Activated CD4-positive, alpha-beta T cell treated with anti-CD3 and anti-CD28 coated beads, Interleukin-2, amount 50 U/mL, for 16 hours (primary cell): ENCODE measurements at places on chromosomes 7 and 10.

- DNase-seq, result peak; percentile 66
These were observed 856 bp downstream of the ARHGAP21 start for GRCh38 chr10:24722676-24723385.

DNA sequence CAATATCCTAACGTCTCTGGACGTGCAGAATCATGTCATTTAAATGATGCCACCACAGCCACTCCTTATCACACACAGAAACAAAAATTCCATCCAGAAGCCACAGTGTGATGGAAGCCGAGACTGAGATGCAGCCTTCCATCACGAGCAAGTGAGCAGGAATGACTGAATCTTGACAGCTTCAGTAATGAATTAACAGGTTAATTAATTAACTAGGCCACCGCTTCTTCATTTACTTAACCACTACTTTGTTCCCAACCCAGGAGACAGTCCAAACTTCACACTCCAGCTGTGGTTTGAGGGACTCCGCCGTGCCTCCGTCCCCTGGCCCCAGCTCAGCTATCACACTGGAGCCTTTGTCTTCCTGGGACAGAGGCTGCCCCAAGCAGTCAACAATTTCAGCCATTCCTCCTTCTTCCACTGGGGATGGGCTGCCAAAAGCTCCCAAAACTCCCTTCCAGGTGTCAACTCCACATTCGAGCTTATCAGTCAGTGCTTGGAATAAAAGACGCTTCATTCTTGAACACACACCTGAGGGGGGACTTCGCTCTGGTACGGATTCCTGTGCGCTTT, 65.9 kb downstream of the FGFR2 start:
- no peak for DNase-seq

DNA sequence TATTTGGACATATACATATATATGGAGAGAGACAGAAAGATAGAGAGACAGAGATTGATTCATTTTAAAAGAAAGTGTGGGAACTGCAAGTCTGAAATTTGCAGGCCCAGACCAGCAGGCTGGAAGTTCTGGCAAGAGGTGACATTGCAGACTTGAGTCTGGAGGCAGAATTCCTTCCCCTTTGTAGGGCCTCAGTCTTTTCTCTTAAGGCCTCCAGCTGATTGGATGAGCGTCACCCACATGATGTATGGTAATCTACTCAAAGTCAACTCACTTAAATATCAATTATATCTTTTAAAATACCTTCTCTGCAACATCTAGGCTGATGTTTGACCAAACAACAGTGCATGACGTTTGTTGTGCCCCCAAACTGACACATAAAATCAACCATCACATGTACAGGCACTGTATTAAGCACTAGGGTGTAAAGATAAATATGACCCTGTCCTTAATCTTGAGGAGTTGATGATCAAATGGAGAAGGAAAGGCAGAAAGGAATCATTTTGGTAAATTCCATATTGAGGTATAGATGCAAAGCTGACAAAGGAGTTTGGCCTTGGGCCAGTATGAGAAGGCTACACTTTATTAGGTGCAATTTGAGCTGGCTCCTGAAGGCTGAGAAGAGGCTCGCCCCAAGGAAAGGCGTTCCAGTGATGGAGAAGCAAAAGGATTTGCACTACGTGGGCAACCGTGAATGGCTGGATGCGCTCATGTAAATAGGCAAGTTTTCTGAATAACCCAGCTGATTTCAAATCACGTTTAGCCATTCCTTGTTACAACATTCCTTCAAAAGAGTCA, 52.6 kb downstream of the BPGM start:
- no peak for DNase-seq

- no peak for DNase-seq
These were observed 329.5 kb downstream of the GPR158 start for GRCh38 chr10:25504306-25504705.

DNA sequence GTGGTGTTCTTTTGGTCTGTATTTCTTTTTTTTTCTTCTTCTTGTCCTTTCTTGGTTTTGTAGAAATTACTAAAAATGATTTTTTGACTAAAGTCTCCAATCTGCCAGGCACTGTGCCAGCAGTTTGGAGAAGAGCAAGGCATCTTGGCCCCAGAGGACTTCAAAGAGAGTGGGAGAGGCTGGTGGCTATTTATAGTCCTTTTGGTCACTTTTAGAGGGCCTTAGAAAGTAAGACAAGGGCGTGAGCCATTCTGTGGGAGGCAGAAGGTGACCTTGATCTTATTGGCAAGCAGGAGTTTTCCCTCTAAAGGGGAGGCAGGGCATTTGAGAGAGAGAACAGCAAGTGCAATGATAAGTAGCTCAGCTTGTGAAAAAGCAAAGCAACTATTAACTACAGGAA, 211.9 kb downstream of the GALNT17 start:
- DNase-seq, result no peak

DNA sequence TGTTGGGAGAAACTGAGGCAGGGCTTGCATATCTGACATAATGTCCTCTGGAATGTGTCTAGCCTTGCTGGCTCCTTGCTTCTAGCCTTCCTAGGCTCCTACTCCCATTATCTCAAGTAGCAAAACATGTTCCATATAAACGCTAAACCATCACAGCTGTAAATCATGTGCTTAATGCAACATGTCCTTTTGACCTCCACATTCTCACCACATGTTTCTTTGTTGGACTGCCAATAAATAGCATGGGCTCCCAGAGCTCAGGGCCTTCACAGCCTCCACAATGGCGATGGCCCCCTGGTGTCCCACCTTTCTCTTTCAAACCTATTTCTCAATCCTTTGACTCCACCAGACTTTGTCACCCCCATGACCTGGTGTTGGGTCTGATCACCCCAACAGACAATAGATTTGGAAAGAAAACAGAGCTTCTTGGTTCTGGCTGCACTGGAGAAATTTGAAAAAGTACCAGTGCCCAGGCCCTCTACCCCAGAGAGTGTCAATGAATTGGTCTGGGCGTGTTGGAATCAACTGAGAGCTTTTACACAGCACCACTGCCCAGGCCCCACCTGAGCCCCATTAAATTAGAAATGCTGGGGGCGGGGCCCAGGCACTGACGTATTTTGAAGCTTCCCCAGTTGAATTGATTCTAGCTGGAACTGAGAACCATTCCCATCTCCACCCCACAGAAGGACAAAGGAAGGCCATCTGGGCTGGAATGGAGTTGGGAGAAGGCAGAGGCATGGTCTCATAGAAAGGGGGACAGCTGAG, 41.3 kb upstream of the GGCT start:
- DNase-seq, result no peak

GRCh38 chr7:104124469-104124868, 83.3 kb downstream of the ORC5 start:
- DNase-seq, result no peak

GRCh38 chr7:115679976-115680375, 350.6 kb downstream of the TFEC start:
- DNase-seq, result peak; percentile 10

GRCh38 chr10:72011976-72012512, 47.8 kb downstream of the CHST3 start:
- DNase-seq, result no peak

DNA sequence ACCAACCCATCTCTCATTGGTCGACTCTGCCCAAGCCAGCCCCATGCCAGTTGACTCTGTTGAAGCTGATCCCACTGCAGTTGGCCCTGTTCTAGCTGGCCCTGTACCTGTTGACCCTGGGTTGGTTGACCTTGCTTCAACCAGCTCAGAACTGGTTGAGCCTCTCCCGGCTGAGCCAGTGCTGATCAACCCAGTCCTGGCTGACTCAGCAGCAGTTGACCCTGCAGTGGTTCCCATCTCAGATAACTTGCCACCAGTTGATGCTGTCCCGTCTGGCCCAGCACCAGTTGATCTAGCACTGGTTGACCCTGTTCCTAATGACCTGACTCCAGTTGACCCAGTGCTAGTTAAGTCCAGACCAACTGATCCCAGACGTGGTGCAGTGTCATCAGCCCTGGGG, 7.4 kb downstream of the PPRC1 start:
- no peak for DNase-seq

- no peak for DNase-seq
These were observed 255.2 kb downstream of the ARL4A start for GRCh38 chr7:12942609-12943008.

GRCh38 chr10:132162590-132163277, 24.0 kb upstream of the DPYSL4 start:
- DNase-seq, result no peak

DNA sequence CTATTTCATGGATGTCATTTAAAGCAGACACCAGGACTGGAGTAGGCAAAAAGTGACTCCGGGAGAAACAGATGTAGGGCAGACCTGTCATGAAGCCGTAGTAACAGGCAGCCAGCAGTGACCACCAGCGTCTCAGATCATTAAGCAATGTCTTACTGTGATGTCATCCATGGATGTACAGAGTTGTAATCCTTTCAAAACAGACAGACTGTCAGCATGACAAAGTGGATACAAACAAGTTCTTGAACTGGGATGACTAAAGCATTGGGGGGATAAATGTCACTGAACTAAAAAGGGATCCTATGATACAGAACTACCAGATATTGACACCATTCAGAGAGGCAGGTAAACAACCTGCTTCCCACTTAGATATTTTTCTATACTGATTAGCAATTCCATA, 675.5 kb downstream of the PARD3 start:
- DNase-seq, result no peak

DNA sequence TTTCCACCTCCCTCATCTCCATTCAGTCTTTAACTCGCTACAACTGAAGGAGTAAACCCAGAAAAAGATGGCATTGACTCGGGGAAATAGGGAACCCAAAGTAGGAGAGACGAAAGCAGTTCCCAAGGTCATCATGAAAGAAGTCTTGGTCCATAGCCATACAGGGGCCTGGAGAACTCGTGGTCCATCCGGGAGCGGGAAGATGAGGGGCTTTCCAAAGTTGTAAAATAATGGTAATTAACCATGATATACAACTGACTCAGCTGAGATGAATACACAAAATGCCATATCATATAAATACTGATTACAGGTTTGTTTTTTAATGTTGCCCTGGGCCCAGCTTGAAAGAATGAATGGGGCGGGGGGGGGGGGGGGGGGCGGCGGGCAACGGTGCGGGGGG, 32.3 kb downstream of the RBM17 start:
- DNase-seq, result no peak

GRCh38 chr10:12081470-12081869, 12.7 kb downstream of the DHTKD1 start:
- DNase-seq, result no peak

GRCh38 chr10:114749510-114749909, 72.1 kb upstream of the FHIP2A start:
- DNase-seq, result no peak

- peak; percentile 68 for DNase-seq
These were observed 72.6 kb upstream of the NFKB2 start for GRCh38 chr10:102322914-102323313.

DNA sequence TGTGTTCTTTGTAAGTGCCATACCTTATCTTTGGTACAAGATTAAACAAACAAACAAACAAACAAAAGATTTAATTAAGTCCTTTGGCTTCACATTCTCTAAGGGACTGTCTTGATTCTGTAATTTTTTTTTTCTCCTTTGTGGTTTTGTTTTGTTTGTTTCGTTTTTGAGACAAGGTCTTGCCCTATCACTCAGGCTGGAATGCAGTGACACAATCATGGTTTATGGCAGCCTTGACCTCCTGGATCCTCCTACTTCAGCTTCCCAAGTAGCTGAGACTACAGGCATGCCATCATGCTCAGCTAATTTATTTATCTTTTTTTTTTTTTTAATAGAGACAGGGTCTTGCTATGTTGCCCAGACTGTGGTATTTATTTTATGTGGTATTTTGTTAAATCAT, 165.8 kb downstream of the LRRC4 start:
- DNase-seq, result no peak

- no peak for DNase-seq
These were observed 189.6 kb downstream of the AUTS2 start for GRCh38 chr7:69787736-69788431.
